Gastrocnemius medialis (tissue), 4 donors: ENCODE measurements at places on chromosomes 7 and 10.

DNA sequence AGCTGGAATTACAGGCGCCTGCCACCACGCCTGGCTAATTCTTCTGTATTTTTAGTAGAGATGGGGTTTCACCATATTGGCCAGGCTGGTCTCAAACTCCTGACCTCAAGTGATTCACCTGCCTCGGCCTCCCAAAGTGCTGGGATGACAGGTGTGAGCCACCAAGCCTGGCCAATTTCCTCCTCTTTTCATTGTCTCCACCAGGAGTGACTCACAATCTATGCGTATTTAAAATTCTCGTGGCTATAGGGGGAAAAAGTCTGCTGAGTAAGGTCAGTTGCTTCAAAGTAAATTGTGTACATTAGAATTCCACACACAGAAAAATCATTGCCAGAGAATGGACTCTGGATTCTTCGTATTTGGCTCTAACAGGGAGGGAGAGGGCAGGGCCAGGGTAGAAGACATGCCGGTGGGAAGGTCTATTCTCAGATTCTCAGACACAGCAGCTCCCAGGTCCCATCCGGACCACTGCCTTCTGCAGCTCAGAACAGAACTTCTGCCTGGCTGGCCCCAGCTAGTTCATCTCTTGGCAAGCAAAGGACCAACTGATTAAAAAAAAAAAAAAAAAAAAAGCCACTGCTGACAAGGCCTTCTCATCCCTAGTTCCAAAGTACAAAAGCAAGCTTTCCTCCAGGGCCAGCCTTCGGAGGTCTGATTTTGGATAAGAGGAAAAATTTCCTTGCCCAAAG lies 22.2 kb downstream of the PSPH start:
- no peak for DNase-seq

- no peak for DNase-seq
Measured at GRCh38 chr7:14177876-14178275, 188.4 kb upstream of the ETV1 start.

- DNase-seq: no peak
Measured at GRCh38 chr7:37247861-37248260, 200.8 kb downstream of the ELMO1 start.

DNA sequence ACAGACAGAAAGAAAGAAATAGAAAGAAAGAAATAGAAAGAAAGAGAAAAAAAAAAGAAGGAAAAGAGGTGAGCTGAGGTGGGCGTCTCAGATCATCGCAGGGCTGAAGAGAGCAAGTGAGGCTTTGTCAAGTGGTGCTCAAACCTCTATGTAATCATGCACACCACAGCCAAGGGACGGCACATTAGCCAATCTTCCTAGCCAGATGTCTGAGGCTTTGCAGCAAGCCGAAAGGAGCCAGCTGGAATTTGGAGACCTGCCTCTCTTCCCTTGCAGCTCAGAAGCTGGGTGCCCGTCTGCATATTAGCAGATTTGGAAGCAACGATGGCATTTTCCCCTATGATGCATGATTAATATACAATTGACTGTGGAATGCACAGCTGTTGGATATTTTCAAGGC lies 52.5 kb downstream of the ADRA2A start:
- DNase-seq: peak; percentile 26

GRCh38 chr10:98339799-98340198 lies 71.8 kb upstream of the LOXL4 start:
- DNase-seq: no peak

GRCh38 chr7:68314208-68314607 lies 1284.1 kb upstream of the AUTS2 start:
- DNase-seq: no peak

DNA sequence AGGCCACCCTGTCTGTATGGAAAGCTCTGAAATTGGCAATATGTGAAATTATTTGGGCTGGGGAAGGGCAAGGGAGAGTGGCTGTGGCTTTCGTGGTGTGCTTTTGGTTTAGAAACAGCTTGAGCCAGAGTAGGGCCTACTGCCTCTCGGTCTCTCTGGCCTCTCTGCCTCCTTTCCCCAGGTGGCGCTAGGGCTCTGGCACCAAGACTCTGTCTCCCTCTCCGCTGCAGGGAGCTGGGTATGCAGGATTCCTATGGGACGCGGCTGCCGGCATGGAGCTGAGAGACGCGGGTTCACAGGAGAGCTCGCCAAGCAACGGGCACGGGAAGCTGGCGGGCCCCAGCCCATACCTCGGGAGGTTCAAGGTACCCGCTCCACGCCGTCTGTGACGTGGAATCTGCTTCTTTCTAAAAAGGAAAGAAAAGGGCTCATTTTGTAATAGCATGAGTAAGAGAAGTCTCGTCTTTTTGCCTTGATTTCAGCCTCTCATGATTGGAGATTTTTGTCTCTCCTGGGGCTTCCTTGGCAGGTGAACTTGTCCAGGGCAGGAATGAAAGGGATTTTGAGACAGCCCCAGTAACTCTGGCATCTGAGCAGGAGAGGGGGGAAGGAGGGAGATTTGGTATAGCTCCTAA lies 105.1 kb upstream of the ANLN start:
- DNase-seq: no peak

DNA sequence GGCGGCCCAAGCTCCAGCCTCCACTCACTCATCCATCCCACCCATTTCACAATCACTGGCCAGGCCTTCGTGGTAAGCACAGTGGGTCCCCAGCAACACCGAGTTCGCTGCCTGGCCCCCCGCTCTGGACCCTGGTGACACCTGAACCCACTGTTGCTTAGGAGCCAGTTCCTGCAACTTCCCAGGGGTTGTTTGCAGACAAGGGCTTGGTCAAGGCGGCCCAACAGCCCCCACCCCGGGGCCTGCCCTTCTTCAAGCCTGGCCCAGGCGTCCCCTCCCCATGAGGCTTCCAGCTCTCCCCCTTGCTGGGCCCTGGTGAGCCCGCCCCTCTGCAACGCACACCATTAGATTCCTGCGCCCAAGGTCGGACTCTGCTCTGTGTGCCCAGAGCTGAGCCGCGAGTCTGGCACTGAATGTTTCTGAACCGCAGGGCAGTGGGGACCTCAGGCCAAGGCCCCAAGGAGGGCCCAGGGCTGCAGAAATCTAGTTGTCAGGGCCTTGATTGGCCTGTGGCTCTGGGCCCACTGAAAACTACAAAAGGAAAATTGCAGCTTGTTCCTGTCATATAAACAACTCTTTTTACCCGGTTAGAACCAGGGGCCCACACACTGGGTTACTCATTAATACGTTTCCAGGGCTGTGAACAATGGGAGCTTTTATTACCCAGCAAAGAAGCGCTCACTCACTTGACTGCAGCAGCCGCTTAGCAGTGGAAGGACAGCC lies 2.1 kb upstream of the COX19 start:
- DNase-seq: no peak

DNA sequence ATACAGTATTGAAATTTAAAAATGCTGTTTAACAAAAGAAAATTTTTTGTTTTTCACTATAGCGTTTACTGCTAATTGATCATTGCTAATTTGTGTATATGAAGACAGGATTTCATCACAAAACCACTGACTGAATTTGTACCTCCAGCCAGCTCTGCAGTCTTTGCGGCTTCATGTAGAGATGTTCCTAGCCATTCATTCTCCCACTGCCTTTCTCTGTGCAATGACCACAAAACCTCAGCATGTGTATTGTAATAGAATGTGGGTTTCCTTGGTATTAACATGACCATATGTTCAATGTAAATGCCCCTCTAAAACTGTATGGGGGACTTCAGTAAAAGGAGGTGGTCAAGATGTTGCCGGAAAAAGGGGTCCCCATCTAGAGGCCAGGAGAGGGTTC lies 81.1 kb upstream of the STEAP1B start:
- no peak for DNase-seq

GRCh38 chr10:132027423-132027983 lies 38.2 kb upstream of the JAKMIP3 start:
- no peak for DNase-seq
